ENCODE measurements at places on chromosomes 7 and 10.
A peak's percentile ranks its signal among the peaks of the same experiment; 100 is the strongest.

DNA sequence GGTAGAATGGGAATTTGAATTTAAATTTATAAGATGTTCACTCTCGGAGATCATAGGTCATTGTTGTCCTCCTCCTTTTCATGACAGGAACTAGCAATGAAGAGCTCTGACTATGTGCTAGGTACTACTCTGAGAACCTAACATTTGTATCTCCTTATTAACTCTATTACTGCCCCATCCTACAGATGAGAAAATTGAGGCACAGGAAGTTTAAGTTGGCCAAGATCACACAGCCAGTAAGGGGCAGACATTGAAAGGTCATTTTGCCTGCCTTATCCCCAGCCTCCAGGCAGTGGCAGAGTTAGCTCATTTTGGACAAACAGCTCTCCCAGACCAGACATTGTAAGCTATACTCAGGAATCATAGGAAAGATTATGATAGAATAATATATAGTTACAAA lies 6.0 kb downstream of the SRGN start:
- no peak for DNase-seq

- DNase-seq = no peak
These were observed 14.0 kb upstream of the ADRB1 start for GRCh38 chr10:114029655-114030054.

GRCh38 chr10:117419921-117420320 lies 44.7 kb upstream of the PDZD8 start:
- DNase-seq = no peak

DNA sequence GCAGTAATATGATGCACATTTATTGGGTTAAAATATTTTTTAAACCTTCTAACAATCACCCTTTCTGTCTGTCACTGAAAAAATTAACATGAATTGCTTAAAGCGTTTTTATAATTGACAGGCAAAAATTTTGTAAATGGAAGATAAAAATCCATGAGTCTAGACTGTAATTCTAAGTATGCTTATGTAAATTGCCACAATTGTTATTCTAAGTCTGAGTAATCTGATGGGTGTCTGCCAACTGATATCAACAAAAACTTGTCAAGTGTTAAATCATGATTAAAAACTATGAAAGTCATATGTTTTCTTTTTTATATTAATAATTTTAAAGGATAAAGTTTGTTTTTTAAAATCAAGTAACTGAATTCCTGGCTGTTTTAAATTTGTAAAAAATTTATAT lies 208.2 kb downstream of the CDK14 start:
- no peak for DNase-seq

DNA sequence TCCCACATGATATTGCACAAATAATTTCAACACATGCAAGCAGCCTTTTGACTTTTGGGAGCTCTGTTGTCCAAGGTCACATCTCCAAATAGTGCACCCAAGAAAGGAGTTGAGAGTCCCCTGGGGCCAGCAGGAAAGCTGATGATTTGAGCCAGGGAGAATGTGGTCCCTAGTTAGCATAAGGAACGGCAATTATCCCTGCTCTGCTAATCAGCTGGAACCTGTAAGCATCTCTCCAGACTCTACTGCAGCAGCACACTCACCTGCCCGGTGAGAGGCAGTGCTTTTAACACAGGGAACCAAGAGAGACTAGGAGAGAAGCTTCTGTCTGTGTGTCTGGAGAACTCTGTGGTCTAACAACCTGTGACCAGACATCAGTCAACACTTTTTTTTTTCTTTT lies 17.0 kb downstream of the TRPV5 start:
- DNase-seq = no peak

DNA sequence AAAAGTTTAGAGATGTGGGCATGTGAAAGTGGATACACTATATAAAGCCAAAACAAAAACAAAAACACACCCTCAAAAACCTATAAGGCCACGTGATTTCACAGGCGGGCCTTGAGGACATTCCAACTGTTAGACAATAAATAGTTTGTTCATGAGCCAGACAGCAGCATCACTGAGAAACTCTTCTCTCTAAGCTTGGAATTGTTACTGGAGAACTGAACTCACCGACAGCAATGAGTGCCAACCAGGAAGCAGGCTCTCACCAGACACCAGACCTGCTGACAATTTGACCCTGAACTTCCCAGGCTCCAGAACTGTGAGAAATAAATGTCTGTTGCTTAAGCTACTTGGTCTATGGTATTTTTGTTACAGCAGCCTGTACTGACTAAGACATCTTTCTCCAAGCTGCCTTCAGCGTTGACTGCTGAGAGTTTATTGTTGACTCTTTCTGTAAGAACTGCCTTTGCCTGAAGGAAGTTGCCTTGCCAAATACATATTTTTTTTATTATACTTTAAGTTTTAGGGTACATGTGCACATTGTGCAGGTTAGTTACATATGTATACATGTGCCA lies 107.5 kb downstream of the EPDR1 start:
- no peak for DNase-seq

DNA sequence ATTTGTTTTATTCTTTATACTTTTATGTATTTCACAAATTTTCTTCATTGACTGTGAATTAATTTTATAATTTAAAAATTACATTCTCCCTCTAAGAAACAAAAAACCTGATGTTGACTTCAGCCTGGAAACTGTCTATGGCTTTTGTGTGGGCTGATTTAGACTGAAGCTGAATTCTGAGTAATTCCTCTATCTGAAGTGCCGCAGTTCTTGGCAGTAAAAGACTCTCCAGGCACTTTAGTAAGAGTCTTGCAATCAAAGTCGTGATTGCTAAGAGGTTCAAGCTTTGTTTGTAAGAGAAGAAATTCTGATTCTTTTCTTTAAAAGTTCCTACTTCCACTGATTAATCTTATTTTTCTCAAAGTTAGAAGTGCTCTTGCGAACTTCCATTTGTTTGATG lies 3.4 kb upstream of the CEP41 start:
- DNase-seq = peak; percentile 26

DNA sequence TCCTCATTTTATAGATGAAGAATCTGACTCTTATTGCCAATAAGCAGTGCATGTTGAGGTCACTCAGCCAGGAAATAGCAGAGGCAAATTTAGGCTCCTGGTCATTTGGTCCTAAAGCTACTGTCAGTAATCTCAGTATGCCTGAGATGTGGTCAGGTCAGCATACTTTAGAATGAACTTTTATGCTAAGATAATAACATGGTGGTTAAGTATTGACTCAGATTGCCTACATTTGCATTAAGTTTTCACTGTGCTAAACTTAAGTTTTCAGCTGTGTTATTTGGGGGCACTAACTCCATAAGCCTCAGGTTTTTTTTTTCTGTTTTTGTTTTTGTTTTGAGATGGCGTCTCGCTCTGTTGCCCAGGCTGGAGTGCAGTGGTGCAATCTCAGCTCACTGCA lies 35.9 kb upstream of the CCSER2 start:
- DNase-seq = no peak

All from mesenchymal stem cell (in vitro differentiated cells and primary cell).